ENCODE measurements at places on chromosomes 3 and 15.

GRCh38 chr15:59966262-59966661 lies 37.8 kb upstream of the FOXB1 start:
- peak; percentile 17 for DNase-seq

GRCh38 chr15:73923488-73924164 lies 2.6 kb upstream of the LOXL1 start:
- DNase-seq = no peak

GRCh38 chr3:134092208-134092701 lies 62.5 kb upstream of the SLCO2A1 start:
- DNase-seq = no peak

- DNase-seq = no peak
These were observed 86.1 kb downstream of the CCNL1 start for GRCh38 chr3:157073810-157074209.

GRCh38 chr3:11910971-11911531 lies 64.4 kb upstream of the TAMM41 start:
- DNase-seq = no peak

DNA sequence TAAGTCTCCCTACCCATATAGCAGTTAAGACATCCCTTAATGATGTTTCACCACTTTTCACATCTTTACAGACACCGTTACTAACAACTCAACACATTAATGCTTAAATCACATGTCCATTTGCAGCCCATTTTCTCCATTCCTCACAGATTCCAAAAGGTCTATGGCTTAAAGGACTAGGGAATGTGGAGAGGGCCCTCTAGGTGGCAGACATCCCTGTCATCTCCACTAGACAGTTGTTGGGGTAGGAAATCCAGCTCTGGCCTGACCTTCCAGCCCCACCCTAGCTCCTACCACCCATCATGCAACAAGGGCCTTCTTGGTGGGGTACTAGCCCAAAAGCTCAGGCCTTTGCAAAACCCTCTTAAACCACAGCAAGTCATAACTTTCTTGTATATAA lies 25.2 kb downstream of the CPEB1 start:
- no peak for DNase-seq

DNA sequence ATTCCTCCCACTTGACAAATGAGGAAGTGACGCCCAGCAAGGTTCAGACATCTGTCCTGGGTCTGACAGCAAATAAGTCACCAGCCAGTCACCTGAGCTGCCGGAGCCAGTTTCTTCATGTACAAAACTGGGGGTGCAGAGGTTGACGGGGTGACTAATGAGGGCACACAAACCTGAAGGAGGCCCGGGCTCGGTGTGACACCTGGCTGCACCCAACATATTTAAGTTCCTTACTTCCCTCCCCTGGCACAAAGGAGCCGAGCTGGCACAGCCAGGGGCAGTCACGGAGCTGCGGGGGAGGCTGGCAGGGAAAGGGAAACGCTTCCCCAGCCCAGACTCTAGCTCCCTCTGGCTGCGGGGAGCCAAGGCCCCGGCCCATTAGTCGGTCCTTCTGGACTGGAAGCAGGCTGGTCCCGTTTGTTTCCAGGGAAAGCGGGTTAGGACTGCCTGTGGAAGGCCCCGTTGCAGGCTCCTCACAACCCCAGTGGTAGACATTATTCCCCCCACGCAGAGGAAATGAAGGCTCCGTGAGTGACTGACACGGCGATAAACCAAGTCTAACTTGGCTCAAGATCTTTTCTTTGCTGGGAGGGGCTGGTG lies 2.3 kb downstream of the FBXL22 start:
- DNase-seq = no peak

GRCh38 chr3:64462203-64462602 lies 225.6 kb downstream of the ADAMTS9 start:
- DNase-seq = no peak

Measured in activated CD4-positive, alpha-beta T cell treated with anti-CD3 and anti-CD28 coated beads, Interleukin-2, amount 50 U/mL, for 16 hours (primary cell).